ENCODE measurements at places on chromosomes 16 and 17.

GRCh38 chr16:83713597-83713996 is 94.2 kb upstream of the HSBP1 start:
- DNase-seq, result no peak

DNA sequence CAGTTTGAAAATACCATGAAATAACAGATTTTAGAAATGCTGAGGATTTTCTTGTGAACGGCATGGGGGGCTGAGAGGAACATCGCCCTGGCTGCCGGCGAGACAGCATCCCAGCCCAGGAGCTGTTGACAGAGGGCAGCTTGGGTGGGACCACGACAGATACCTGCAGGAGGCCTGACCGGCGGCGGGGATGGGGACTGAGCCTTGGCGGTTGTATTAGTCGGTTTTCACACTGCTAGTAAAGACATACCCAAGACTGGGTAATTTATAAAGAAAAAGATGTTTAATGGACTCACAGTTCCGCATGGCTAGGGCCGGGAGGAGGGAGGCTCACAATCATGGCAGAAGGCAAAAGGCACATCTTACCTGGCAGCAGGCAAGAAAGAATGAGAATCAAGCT is 82.3 kb upstream of the DNAH17 start:
- DNase-seq, result no peak

GRCh38 chr17:35433075-35433894 is 985 bp upstream of the SLFN12 start:
- DNase-seq, result no peak

DNA sequence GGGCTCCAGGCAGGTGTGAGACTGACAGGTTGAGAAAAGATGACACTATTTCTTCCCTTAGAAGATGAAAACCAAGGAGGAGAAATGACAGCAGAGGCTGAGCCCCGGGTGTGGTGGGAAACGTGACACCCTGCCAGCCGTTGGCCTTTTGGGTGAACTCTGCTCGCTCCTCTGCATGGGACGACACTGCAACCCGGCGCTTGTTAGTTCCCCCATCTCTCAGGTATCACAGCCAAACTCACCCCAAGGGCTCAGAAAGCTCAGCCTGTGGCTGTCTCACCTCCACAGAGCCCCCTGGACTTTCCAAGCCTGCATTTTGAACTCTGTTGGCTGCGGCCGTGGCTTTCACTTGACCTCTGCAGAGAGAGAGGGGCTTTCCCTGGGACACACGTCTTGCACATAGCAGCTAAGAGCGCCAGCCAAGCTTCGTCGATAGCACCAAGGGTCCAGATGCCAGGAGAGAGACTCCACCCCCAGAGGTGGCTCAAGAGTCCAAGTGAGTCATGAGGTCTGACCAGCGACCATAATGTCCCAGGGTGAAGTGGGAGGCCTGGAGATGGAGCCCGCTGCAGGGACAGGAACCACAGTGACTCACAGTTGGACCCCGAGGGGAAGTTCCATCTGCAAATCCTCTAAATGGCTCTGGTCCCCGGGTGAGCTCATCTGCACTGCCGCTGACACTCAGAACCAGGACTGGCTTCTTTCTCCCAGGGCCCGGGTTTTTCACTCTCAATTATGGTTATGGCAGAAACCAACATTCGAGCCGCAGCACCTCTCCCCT is 301.9 kb downstream of the SOX9 start:
- no peak for DNase-seq

- no peak for DNase-seq
These were observed 22.9 kb downstream of the ADORA2B start for GRCh38 chr17:15967706-15968399.

GRCh38 chr16:67028167-67028695 is 718 bp upstream of the CBFB start:
- DNase-seq, result no peak

DNA sequence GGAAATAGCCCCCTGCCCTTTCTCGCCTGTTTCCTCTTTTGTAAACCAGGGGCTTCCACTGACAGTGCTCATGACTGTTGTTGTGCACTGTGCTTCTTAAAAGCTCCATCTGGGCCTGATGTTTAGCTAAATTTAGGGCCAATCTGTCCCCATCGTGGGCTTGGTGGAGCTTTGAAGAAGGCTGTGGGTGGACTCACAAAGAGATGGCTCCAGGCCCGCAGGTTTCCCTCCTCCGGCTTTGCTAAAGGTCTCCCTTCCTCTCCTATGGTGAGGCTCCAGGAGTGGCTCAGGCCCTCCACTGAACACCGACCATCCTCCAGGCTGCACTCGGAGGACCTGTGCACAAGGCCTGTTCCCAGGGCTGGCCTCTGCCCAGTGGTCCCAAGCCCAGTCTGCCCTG is 30.2 kb upstream of the XPO6 start:
- DNase-seq, result no peak

GRCh38 chr17:31918701-31919128 is 17.2 kb upstream of the UTP6 start:
- no peak for DNase-seq

DNA sequence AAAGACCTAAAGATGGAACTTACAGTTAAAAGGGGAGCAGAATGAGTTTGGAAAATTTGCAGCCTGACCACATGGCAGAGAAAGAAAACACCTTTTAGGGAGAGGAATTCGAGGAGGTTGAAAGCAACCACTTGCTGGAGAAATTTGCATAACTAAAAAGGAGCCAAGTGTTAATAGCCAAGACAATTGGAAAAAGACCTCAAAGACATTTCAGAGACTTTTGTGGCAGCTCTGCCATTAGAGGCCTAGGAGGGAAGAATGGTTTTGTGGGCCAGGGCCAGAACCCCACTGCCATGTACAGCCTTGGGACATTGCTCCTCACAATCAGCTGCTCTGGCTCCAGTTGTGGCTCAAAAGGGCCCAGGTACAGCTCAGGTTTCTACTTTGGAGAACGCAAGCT is 338.5 kb downstream of the UTP18 start:
- no peak for DNase-seq

DNA sequence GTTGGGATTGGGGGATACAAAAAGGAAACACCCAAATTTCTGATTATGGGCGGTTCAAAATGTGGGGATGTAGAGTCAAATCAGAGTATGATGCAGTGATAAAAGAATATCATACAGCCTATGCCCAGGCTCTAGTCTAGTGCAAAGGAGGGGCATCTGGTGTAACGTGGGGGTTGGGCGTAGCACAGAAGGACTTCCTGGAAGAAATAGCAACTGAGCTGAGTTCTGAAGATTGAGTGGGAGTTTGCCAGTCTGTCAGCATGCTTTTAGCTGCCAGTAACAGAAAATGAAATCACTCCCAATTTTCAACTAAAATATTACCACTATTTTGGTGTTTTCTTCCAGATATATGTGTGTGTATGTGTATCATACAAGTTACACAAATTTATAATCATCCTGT is 196.9 kb downstream of the SPECC1 start:
- DNase-seq, result no peak

DNA sequence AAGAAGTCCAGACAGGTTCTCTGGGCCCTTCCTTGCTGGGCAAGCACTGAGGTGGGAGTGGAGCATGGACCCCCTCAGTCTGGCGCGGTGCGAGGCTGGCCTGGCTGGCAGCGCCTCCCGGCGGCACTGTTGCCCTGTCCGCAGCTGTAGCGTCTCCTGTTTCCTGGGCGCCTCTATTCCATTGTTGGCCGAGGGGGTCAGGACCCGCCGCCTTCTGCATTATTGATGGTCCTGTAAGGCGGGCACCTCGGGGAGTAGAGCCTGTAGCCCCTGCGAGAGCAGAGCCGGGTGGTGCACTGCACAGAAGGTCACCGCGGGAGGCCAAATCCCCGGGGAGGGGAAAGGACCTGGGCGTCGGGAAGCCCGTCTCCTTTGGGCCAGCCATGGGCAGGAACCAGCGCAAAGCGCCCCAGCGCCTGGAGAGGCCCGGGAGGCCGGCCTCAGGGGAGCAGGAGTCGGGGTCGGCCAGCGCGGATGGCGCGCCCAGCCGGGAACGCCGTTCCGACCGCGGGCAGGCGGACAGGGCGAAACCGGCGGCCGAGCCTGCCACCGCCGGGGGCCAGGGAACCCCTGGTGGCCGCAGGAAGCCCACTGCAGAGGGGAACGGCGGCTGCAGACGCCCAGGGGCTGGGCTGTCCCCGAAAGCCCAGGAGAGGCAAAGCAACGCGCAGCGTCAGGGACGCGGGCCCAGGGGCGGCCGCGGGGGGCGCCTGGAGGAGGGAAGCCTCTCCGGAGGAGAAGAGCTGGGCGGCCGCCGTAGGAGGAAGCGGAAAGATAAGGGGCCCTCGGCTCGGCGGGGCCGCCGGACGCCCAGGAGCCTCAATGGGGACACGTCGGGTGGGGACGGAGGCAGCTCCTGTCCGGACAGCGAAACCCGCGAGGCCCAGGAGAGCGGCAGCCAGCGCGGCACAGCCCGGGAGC is at the start of gene MYO15B:
Gene MYO15B (plus strand): TSS at position 126 of the 921 bp plus-strand sequence. CDS start 258 bp downstream, at position 384.
- peak; percentile 50 for DNase-seq

Data from NCI-H1930 (cell line).